A549 treated with ZK216348 at 1 μM for 4 hours (cell line): ENCODE measurements at places on chromosomes 7 and 10. TPM values are rescaled to one million over a fixed set of nuclear protein-coding genes. Genes with fewer than 3 reads are reported as not detected.

The SPDYE16 gene
- total RNA-seq: not detected in 5 replicates

The CALY gene
- total RNA-seq: 0.42 to 1.6 TPM (median 0.70 TPM) in 5 replicates

The SEMA4G gene
- 7.1 to 10.2 TPM (median 7.7 TPM) in 5 replicates for total RNA-seq

The ZNF503 gene
- total RNA-seq: 6.1 to 11.9 TPM (median 11.2 TPM) in 5 replicates

The TACR2 gene
- total RNA-seq: 0.07 to 0.15 TPM (median 0.13 TPM) in 3 of 5 replicates, not detected in the others

The ETV1 gene
- total RNA-seq: 2.2 to 3.2 TPM (median 2.4 TPM) in 5 replicates

The PDE6C gene
- total RNA-seq: not detected in 5 replicates

The TACC2 gene
- total RNA-seq: 78.9 to 86.3 TPM (median 82.2 TPM) in 5 replicates

The REEP3 gene
- total RNA-seq: 14.1 to 37.4 TPM (median 17.8 TPM) in 5 replicates

The PLAC9 gene
- not detected in 5 replicates for total RNA-seq

The STAMBPL1 gene
- 28.2 to 34.8 TPM (median 32.1 TPM) in 5 replicates for total RNA-seq

The PRSS37 gene
- total RNA-seq: not detected in 5 replicates

The SLIT1 gene
- total RNA-seq: 0.05 to 0.23 TPM (median 0.06 TPM) in 4 of 5 replicates, not detected in the other

The FOXI2 gene
- not detected in 5 replicates for total RNA-seq

The NOM1 gene
- 15.2 to 21.3 TPM (median 20.3 TPM) in 5 replicates for total RNA-seq

The LRIT1 gene
- total RNA-seq: not detected in 5 replicates

The SLC13A4 gene
- not detected in 5 replicates for total RNA-seq

The ANKRD30A gene
- total RNA-seq: 0.33 to 1.0 TPM (median 0.80 TPM) in 5 replicates

The LRGUK gene
- 0.18 to 0.73 TPM (median 0.36 TPM) in 5 replicates for total RNA-seq

The CC2D2B gene
- 0.22 TPM in 1 of 5 replicates, not detected in the others for total RNA-seq

The ODAD2 gene
- total RNA-seq: not detected in 5 replicates

The FAM13C gene
- total RNA-seq: not detected in 5 replicates

The TSPAN13 gene
- 11.0 to 17.1 TPM (median 14.7 TPM) in 5 replicates for total RNA-seq

The CDH23 gene
- total RNA-seq: 1.4 to 3.9 TPM (median 2.5 TPM) in 5 replicates

The SPDYE1 gene
- total RNA-seq: not detected in 5 replicates

The GSDME gene
- 31.2 to 48.7 TPM (median 36.5 TPM) in 5 replicates for total RNA-seq

The ARHGEF5 gene
- 1.6 to 2.7 TPM (median 2.5 TPM) in 5 replicates for total RNA-seq

The TMEM236 gene
- total RNA-seq: 0.04 to 0.09 TPM (median 0.05 TPM) in 5 replicates

The HNRNPF gene
- total RNA-seq: 261 to 359 TPM (median 342 TPM) in 5 replicates

The EBLN1 gene
- total RNA-seq: not detected in 5 replicates

The ZNF365 gene
- total RNA-seq: 0.79 to 1.3 TPM (median 0.93 TPM) in 5 replicates

The SPDYE11 gene
- not detected in 5 replicates for total RNA-seq

The NIPSNAP2 gene
- 32.6 to 60.1 TPM (median 47.2 TPM) in 5 replicates for total RNA-seq

The TEX47 gene
- total RNA-seq: not detected in 5 replicates

The ZNF488 gene
- 10.8 to 15.7 TPM (median 13.8 TPM) in 5 replicates for total RNA-seq

The SEMA3D gene
- 0.13 TPM in 1 of 5 replicates, not detected in the others for total RNA-seq

The C10orf67 gene
- total RNA-seq: 0.06 TPM in 1 of 5 replicates, not detected in the others

The PIK3CG gene
- not detected in 5 replicates for total RNA-seq

The OSBPL3 gene
- total RNA-seq: 8.8 to 13.7 TPM (median 13.4 TPM) in 5 replicates

The AKR1C2 gene
- 3,382 to 4,029 TPM (median 3,494 TPM) in 5 replicates for total RNA-seq

The PNLIPRP1 gene
- total RNA-seq: not detected in 5 replicates
